Neural progenitor cell (in vitro differentiated cells): ENCODE measurements at places on chromosomes 13 and 19. TPM values are rescaled to one million over a fixed set of nuclear protein-coding genes. Genes with fewer than 3 reads are reported as not detected.

TEX29 gene
- total RNA-seq = 0.65 TPM in 1 of 2 replicates, not detected in the other

RNF17 gene
- total RNA-seq = not detected in 2 replicates

DNA sequence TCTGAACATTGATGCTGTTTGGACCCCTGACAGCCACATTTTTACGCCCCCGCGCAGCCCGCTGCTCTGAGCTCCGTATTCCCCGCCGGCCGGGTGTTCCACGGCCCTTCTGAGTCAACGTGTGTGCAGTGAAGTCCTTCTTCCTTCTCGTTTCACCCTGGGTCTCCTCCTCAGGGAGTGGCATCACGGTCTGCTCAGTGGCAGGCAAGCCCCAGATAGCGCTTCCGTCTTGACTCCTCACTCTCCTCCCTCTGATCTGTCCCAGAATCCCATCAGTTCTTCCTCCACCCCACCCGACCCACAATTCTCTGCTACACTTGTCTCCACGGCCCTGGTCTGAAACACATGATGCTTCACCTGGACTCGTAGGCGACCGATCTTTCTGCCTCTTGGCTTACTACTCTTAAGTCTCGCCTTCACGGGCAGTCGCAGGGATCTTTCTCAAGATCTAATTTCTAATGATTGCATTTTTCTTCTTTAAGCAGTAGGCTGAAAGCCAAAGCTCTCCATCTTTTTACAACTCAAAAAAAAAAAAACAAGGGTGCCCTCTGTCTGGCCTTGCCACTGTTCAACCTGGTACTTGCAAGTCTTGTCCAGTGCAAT lies 33.9 kb downstream of the CCNE1 start:
- DNase-seq = peak; percentile 38

DNA sequence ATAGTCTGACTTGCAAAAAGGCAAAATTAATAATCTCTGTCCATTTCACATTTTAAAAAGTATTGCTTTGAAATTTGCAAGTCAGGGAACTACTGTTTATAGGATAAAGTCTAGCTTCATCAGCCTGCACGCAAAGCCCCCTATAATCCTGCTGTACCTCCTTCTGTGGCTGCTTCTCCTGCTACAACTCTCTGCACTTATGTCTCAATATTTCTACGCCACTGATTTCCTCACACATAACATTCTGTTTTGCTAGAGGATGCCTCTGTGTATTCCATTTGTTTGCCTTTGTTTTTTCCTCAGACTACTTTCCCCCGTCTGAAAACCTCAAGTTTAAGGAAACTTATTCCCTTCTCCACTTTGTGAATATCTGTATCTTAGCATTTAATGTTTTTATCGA lies 389.9 kb downstream of the RFC3 start:
- DNase-seq = no peak

ZNF506 gene
- total RNA-seq = 16.1 and 19.9 TPM in 2 replicates

- DNase-seq = no peak
Measured at GRCh38 chr19:33879818-33880575, 83.3 kb downstream of the KCTD15 start.

- DNase-seq = peak; percentile 87
Measured at GRCh38 chr19:50639121-50640112, at the start of gene SYT3. TSS of gene SYT3 (minus strand) at chr19:50639881. CDS start at chr19:50637411, 2,470 bp downstream.

DNA sequence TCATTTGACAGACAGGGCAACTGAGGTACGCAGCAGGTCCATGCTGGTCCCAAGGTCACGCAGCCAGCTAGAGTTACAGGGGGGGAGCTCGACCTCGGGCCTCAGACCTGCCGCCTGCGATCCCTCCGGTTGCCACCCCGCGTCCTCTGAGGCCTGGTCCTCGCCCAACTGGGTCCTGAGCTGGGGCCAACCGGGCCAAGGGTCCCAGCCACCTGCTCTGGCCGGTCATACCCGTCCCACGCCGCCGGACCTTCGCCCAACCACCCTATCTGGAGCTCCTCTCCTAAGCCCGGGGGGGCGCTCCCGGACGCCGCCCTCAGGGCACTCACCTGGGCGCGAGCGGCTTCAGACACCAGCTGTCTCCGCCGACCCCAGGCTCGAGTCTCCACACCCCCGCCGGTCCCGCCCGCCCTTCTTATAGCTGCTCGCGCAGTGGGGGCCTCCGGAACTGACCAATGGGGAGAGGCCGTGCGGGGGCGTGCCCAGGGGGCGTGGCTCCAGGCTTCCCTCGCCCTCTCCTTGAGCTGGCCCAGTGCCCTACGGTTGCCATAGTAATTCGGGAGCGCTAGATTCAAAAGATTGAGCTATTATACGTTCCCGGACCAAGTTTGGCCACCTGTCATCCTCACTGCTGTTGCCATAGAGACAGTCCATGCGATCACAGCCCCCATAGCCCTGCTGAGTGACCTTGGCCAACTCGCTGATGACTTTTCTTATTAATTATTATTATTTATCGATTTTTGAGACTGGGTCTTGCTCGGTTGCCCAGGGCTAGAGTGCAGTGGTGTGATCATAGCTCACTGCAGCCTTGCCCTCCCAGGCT lies at the start of gene PLIN5:
PLIN5 (minus strand) TSS at position 389 of the 823 bp plus-strand sequence. CDS start 1,150 bp downstream, outside the sequence.
- peak; percentile 95 for DNase-seq

AMER2 gene
- 0.12 TPM in 1 of 2 replicates, not detected in the other for total RNA-seq

GRCh38 chr13:94917824-94918223 lies 205.5 kb upstream of the SOX21 start:
- DNase-seq = peak; percentile 20
